ENCODE measurements at places on chromosomes 3 and 15.

- no peak for DNase-seq
Measured at GRCh38 chr3:117355566-117355965, 646.0 kb downstream of the TUSC7 start.

GRCh38 chr3:53287131-53287629 is 31.4 kb upstream of the TKT start:
- no peak for DNase-seq

- no peak for DNase-seq
Measured at GRCh38 chr3:113153499-113154107, 57.8 kb upstream of the BOC start.

DNA sequence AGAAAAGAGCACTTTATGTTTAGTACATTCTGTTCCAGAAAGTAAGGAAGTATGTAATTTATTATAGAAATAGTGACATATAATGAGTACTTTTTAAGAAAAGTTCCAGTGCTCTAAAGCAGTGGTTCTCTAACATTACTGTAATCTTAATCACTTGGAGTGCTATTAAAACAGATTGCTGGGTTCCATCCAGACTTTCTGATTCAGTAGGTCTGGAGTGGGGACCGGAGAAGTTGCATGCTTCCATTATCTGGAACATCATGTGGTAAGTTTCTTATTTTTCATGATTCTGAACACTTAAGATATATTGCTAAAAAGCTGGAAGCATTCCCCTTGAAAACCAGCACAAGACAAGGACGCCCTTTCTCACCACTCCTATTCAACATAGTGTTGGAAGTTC is 47.5 kb upstream of the ARL14 start:
- DNase-seq = no peak

DNA sequence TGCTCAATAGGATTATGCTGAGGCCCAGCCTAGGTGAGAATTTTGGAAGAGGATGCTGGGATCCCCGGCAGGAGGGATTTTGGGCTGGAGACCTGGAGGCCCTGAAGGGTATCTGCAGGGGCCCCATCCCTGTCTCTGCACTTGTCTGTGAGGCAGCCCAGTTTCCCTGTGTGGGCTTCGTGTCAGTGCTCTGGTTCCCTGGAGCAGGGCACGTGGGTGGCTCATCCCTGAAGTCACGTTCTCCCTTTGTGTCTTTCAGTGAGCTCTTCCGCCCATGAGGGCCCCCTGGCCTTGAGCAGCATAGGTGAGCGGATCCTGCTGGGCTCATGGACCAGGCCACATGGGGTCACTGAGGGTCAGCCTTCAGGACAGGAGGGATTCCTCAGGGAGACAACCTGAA is 217.9 kb downstream of the SNRPN start:
- DNase-seq = peak; percentile 4

GRCh38 chr3:50318615-50319014 is 3.9 kb downstream of the HYAL2 start:
- DNase-seq = no peak

GRCh38 chr15:51267703-51268083 is 70.7 kb downstream of the CYP19A1 start:
- DNase-seq = peak; percentile 46

GRCh38 chr15:40593588-40594428 is at the start of gene KNL1:
Gene KNL1, plus strand, starts transcription at chr15:40594249. Its CDS starts 8,683 bp downstream, at chr15:40602932.
- DNase-seq = peak; percentile 82

- DNase-seq = no peak
Measured at GRCh38 chr15:99426431-99427105, 139.2 kb upstream of the MEF2A start.

- no peak for DNase-seq
Measured at GRCh38 chr3:53069422-53070068, 23.7 kb upstream of the SFMBT1 start.

- no peak for DNase-seq
Measured at GRCh38 chr3:113084777-113085176, 94.0 kb downstream of the GTPBP8 start.

- peak; percentile 64 for DNase-seq
Measured at GRCh38 chr3:71130471-71131374, 452.8 kb downstream of the FOXP1 start.

DNA sequence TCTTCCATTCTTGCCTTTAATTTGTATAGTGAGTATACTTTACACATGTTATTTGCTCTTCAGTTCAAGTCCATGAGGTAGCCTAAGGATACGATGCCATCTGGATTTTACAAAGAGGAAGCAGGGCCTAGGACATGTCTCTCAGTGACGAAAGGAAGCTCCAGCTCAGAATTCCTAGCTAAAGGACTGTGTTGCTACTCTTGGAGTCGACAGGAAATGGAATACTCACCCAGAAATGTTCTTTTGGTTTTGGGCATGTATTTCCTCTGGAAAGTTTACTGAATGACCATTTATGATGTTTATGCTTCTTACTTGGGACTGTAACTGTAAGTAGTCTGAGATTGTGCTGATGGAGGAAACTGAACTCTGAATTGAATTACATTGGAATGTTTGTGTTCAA is 12.5 kb downstream of the OXNAD1 start:
- no peak for DNase-seq

GRCh38 chr3:72614394-72615074 is 233.7 kb downstream of the SHQ1 start:
- DNase-seq = no peak

- no peak for DNase-seq
Measured at GRCh38 chr3:76728426-76728825, 311.5 kb upstream of the ROBO2 start.

- peak; percentile 8 for DNase-seq
Measured at GRCh38 chr15:38554354-38554753, 10.3 kb downstream of the RASGRP1 start.

DNA sequence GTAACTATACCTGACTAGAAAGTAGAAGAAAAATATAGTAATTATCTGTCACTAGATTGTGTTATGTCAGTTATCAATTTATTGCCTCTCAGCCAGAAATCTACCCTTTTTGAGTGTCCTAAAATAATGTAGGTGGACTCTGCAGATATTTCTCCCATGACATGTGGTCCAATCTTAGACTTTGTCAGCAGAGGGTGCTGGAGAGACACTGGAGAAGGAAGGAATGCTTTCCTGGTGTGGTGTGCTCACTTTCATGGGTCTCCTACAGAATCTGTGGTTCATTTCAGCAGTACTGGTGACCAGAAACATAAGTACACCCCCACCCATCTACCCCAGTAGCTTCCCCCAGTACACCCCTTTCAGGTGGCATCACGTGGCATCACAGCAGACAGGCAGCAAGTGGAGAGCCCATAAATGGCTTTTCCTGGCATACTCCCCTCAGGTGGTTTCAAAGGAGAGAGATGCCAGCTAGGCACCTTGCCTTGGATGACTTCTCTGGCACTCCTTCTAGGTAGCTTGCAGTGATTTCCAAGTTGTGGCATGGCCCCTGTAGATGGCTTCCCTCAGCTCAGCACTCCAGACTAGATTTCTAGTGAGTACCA is 114.7 kb downstream of the GADL1 start:
- no peak for DNase-seq

DNA sequence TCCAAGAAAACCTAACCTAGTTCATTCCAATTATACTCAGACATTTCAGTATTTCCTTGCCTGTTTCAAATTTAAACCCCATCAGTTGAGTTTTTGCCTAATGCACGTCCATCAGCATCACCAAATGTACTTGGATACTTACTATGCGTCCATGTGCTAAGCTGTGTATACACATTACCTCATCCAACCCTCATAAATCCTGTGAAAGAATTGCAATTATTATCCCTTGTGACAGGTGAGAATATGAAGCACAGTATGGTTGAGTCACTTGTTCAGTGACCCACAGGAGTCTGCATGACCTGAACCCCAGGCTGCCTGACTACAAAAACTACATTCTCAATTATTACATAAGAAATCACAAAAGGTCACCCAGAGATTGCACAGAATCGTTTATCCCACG is 2.5 kb downstream of the OR5K2 start:
- DNase-seq = no peak

GRCh38 chr15:70195171-70195570 is 97.5 kb upstream of the TLE3 start:
- DNase-seq = no peak

DNA sequence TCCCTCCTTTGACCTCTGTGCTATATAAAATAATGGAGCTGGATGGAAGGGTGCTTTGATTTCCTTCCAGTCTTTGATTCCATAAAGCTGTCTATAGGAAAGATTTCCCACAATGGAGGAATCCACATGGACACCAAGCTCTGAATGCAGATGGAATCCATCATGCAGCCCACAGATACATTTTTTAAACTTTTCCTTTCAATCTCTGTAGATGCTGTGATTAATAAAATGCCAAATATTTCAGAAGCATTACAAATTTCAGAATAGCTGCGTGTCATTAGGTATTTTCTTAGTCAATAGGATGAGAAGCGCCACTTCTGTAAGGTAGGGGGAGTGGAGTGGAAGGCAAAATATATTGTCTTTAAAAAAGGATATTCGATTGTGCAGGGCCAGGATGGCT is 489.0 kb downstream of the NTRK3 start:
- DNase-seq = no peak

DNA sequence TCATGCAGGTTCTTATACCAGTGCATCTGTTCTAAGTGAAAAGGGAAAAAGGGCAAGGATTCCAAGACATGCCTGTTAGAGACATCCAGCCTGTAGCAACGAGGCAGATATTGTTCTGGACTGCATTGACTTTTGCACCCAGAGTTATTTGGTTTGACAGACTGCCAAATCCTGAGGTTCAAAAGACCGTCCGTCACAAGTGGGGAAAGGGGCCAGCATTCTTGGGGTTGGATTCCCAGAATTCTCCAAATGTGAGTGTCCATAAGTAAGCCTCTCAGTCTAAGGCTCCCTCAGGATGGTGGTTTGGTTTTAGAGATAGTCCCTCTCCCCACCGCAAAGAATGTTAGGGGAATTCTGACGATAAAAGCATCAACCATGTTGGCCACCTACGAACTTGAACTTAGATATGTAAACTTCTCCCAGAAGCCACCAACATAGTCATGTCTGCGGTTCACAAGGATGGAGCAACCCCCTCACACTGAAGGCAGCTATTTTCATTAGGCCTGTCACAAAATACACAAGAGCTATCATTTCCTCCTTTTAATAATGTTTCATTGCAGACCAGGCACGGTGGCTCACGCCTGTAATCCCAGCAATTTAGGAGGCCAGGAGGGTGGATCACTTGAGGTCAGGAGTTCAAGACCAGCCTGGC is 13.6 kb upstream of the LACTB start:
- no peak for DNase-seq

DNA sequence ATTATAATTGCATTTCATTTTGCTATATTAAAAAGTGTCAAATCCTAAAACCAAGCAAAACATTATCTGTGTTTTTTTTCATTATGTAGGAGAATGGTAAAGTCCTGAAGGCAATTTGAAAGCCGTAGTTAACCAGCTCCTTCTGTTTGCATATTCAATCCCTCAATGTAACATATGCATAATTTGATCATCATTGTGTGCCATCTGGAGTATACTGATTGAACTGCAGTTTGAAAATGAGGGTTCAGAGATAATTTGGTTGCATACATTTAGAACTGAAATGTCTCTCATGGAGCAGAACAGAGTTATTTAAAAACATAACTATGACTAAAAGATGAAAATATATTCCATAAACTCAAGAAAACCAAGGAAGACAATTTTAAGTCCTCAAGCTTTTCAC is 518.6 kb downstream of the GBE1 start:
- DNase-seq = no peak

DNA sequence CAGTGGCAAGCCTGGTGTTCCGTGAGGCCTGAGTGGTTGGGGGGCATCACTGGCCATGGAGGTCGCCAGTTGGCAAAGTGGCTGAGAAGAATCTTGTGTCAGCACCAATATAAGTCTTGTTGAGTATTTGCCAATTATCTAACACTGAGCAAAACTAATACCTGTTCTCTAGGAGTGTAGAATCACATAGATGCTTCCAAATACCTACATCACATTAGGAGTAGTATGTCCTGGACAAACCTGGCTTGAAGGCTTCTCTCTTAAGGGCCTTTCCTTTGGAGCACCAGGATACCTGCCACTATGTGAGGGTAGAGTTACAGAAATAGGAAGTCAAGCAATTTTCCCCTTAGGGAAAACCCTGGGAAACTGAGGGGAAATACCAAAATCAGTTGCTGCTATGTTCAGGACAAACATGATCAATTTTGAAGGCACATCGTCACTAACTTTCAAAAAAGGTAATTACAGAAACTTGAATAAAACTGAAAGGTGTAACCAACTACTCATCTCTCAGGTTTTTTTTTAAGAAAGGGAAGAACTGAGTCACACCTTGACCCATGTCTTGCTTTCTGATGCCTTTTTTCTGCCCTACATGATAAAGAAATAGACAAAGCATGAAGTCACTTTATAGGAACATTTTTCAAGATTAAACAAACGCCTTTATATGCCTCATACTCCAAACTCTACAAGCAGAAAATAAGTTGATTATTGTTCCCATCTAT is 100.4 kb downstream of the IMPG2 start:
- no peak for DNase-seq

DNA sequence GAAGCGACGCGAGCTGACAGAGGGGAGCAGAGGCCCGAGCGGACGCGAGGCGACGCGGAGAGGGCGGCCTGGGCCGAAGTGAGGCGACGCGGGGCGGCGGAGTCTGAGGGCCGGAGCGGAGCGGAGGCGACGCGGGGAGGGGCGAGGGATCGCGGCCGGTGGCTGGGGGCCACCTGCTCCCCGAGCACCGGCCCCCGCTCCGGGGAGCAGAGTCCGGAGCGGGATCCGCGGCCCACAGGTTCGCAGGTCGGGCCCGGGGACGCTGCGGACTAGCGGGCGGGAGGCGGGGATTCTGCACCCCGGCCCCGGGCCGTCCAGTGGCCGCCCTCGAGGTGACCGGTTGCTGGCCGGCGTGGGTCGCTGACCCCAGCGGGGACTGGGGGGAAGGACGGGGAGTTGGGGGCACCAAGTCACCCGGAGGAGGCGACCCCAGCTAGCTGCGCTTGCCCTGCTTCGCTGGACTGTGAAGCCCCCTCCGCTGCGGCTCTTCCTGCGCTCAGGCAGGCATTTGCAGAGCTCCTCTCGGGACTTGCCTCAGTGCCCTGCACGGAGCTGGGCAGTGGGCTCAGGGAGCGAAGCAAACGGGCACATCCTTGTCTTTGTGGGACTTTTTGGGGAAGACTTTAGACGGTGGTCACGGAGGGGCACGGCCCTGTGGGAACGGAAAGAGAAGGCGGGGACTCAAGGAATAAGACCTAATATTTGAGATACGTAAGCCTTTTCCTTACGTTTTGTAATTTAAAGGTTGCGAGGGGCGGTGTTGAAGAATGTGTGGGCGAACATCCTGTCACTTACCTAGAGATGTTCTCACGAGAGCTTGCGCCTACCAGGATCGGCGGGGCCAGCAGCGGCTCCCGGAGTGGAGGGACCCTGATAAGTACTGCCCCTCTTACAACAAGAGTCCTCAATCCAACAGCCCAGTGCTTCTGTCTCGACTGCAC is 566 bp downstream of the HMCES start:
- DNase-seq = peak; percentile 48

GRCh38 chr3:48015431-48016180 is 610 bp downstream of the MAP4 start:
- no peak for DNase-seq
